Smooth muscle cell of the brain vasculature (primary cell): ENCODE measurements at places on chromosomes 3 and 15.

- DNase-seq: no peak
Measured at GRCh38 chr3:7410782-7411181, 549.9 kb downstream of the GRM7 start.

DNA sequence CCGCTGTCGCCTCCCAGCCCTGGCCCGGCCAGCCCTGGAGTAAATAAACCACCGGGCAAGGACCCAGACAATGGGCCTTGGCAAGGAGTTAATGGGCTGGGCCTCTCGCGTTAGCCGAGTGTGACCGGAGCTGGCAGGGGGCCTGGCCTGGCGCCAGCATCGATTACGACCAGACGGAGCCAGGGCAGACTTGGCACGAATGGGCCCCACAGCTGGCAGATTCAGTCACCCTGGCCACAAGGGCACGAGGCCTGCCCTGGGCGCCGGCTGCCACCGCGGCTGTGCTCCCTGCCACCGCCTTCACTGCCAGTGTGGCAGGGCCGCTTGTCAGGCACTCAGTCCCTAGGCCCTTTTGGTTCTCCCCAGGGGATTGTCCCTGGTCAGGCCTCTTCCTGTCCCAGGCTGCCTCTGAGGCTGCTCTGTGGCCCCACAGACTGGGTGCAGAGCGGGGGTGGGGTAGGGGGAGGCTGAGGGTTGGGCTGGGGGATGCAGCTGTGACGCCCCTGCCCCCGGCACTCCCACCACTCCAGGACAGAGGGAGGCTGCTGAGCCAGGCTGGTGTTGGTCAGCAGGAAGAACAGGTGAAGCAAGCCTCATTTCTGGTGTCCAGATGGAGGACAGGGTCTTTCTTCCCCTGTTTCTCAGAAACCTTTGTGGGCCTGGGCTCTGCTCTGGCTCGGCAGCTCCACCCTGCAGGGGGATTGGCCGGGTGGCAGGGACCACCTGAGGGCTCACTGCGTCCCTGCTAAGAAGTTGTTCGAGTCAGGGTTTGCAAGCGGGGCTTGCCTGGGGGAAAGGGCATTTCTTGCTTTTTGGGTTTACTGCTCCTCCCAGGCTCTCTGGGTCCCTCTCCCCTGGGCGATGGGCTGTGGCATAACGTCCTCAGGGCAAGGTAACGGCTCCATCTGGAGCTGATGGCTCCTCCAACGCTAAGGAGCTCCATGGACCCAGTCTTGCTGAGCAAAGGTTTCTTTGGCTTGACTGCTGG lies 30.5 kb upstream of the SRP14 start:
- DNase-seq: peak; percentile 41

GRCh38 chr3:72192572-72192971 lies 407.6 kb upstream of the PROK2 start:
- no peak for DNase-seq

DNA sequence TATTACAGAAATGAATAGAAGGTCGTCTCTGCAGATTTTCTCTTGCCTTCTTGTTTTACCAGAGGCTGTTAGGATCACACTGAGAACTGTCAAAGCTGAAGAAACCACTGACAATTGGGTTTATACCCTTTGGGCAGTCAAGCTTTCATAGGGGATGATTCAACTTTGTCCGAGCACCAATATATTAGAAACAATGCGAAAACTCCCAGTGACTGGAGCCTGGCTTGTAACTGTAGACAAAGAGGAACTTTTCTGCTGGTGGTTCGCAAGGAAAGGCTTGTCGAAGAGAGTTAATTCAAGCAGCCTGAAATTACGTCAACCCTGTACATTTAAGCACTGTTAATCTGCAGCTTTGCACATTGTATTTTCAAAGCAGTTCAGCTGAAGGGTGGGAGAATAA lies 193.2 kb upstream of the ZNF385D start:
- DNase-seq: no peak

DNA sequence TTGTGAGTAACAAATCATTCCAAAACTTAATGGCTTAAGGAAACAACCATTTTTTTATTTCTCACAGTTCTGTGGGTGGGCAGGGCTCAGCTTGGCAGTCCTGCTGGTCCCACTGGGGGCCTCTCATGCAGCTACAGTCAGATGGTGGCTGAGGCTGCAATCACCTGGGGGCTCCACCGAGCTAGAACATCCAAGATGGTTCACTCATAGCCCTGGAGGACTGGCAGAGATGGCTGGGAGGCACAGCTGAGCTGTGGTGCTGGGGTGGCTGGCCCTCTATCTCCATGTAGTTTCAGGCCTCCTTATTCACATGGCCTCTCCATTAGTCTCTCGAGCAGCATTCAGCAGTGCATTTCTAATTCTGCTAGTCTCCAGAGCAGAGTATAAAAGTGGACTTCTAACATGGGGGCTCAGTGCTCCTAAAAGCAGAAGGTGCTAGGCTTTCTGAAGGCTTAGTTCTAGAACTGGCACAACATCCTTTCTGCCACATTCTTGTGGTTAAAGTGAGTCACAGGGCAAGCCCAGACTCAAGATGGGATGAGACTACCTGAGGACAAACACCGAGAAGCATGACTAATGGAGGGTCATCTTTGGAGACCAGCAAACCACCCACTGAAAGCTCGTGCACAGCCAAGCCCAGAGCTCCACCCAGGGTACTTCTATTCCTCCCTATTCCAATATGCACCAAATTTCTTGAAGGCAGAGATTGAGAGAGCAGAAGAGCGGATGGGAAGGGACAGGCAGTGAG lies 6.3 kb downstream of the CAV3 start:
- DNase-seq: no peak

DNA sequence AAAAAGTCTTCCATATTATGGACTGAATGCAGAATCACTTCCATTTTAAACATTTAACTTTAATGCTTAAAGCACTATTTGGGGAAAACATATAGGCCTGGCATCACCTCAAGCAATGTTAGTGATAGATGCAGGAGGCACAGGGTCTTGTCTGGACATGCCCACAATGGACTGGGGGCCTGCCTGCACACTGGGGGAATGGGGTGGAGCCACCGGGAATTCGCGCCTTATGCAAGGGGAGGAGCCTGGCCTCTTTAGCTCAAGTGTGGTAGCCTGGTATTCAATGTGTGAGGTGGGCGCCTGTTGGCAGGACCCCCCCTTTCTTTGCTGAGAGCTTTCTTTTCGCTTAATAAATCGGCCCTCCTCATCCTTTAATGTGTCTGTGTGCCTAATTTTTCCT lies 29.9 kb downstream of the ACKR4 start:
- no peak for DNase-seq

DNA sequence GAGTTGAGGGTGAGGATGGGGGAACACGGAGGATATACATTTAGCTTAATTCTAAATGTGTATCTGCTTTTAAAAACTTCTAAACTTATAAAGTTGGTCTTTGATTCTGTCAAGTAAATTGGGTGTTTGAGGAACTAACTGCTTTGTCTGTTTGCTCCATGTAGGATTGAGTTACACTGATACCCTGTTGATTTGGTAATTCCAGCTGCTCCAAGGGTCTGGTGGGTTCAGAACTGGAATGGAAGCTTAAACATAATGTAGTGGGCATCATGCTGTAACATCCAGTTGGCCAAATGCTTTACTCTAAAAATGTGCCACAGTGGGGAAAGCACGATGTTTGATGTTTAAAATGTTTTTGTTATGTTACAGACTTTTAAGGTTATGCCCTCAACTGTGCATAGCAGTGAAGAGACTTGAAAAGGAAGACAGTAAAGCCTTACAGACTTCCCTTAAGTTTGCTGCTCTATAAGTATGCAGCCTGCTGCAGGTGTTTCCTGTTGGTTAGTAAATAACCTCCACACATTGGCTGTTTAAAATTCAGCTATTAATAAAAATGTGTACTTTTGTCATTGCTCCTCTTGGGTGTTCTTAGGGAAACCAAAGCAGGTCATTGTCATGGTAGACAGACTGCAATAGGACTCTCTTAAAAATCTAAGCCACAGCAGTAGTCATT lies 5.9 kb upstream of the EDEM1 start:
- no peak for DNase-seq

DNA sequence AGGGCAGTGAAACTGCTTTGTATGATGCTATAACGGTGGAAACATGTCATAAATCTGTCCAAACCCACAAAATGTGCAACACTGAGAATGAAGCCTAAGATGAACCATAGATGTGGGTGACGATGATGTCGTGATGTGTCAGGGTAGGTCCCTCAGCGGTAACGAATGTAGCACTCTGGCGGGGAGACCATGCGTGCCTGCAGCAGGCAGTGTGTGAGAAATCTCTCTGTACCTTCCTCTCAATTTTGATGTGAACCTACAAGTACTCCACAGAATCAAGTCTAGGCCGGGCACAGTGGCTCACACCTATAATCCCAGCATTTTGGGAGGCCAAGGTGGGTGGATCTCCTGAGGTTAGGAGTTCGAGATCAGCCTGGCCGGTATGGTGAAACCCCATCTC lies 268.2 kb upstream of the LYSMD4 start:
- DNase-seq: no peak

GRCh38 chr3:49166752-49167556 lies 823 bp upstream of the CCDC71 start:
- DNase-seq: no peak

DNA sequence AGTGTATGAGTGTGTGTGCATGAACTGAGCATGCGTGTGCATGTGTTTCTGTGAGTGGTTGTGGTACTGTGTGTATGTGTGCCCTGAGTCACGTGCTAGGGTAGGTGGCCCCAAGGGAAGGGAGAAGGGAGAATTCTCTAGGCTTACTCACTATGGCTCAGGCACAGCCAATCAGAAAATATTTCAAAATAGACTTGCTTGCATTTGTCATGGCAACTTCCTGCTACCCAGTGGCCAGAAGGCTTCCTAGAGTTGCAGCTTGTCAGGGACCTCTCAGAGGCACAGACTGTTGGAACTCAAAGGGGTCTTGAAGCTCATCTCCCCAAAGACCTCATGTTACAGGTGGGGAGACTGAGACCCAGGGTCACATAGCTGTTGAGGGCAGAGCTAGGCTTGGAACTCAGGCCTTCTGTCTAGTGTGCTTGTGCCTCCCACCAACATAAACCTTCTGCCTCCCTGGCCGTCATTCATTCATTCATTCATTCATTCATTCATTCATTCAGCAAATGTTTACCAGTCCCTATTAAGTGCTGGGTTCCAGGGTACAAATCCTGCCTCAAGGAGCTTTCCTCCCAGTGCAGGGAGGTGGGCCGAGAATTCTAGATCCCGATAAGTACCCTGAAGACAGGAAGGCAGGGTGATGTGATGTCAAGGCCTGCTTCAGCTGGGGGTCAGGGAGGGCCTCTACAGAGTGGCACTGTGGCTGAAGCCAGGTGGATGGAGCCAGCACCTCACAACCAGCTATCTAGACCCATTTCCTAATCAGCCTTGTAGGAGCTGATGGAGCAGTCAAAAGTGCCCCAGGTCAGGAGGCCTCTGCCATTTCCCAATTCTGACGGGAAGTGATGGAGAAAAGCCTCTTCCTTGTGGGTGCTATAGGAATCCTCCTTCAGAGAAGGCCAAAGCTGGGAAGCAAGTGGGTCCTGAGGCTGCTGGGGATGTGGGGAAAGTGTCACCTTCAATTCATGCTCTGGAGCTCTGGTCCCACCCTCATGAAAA lies 10.9 kb upstream of the RFT1 start:
- DNase-seq: no peak
